Bronchial epithelial cell (primary cell): ENCODE measurements at places on chromosomes 4 and X.

DNA sequence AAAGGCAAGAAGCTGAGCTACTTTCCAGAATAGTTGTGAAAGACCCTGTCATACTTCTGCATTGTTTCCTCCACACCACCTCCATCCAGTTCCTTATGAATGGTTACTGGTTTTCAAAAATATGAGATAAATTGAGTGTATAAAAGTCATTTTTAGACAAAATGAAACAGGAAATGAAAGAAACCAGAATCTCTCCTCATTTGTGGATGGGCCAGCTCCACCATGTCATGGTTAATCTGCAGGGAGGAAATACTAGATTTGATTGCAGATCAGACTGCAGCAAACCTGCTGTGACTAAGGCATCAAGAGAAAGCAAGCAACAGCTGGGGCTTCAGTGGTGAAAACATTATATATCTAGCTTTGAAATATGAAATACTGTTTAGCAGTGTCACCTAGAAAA lies 23.8 kb downstream of the F9 start:
- no peak for DNase-seq

- DNase-seq, result no peak
Observed at GRCh38 chr4:7255488-7255881, 63.1 kb downstream of the SORCS2 start.

GRCh38 chr4:145446184-145446583 lies 35.5 kb upstream of the SMAD1 start:
- DNase-seq, result no peak

DNA sequence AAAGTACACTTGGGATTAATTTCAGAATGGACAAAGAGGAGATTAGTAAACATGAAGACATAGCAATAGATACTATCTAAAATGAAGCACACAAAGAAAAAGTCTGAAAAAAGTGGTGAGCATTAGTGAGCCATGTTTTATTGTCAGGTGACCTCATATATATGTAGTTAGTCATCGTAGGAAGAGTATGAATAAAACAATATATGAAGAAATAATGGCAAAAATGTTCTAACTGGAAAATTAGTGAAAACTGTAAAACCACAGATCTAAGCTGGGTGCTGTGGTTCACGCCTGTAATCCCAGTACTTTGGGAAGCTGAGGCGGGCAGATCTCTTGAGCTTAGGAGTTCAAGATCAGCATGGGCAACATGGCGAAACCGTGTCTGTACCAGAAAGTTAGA lies 67.9 kb downstream of the RBPJ start:
- peak; percentile 42 for DNase-seq

DNA sequence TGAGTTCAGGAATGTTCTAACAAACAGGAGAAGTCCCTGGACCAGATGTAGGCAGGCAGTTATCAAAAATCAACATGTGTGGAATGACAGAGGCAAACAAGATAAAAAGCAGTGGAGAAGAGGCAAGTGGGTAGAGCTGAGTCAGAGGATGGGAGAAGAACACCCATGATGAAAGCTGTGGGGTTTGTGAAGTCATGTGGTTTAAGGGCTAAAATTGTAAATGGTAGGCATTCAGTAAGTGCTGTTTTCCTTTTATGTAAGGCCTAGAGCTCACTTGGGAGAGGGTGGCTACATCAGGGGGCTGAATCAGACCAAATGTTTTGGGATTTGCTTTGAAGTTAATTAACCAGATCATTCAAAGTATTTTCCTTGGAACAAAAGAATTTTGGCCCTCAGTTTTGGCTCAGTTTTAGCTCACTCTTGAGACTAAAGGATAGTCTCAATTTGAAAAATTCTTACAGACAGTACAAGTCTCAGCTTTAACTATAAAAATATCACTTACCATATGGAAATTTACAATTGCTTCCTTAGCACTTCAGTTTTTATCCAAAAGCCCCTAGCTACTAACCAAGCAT lies 114.5 kb upstream of the PCDH7 start:
- no peak for DNase-seq
